ENCODE measurements at places on chromosomes 2 and 18. TPM values are rescaled to one million over a fixed set of nuclear protein-coding genes. Genes with fewer than 3 reads are reported as not detected.

Gene TSPYL6
- not detected for polyA plus RNA-seq

Gene TSGA10
- 0.42 TPM for polyA plus RNA-seq

Gene PDE11A
- 0.53 TPM for polyA plus RNA-seq

Gene EMILIN2
- polyA plus RNA-seq: 7.6 TPM

Gene G6PC2
- polyA plus RNA-seq: not detected

Gene TRIM43B
- not detected for polyA plus RNA-seq

Gene ANKRD30B
- 0.05 TPM for polyA plus RNA-seq

Gene ABCB11
- not detected for polyA plus RNA-seq

Gene LYPD1
- polyA plus RNA-seq: 9.2 TPM

Gene CGREF1
- 4.8 TPM for polyA plus RNA-seq

Gene DYNAP
- not detected for polyA plus RNA-seq

Gene SOCS6
- polyA plus RNA-seq: 28.7 TPM

Gene C1QL2
- not detected for polyA plus RNA-seq

Gene CDK15
- polyA plus RNA-seq: 11.4 TPM

Gene IL37
- polyA plus RNA-seq: not detected

Gene IL1R2
- not detected for polyA plus RNA-seq

Gene SERPINB10
- polyA plus RNA-seq: 0.85 TPM

Gene UGT1A6
- polyA plus RNA-seq: 0.11 TPM

Gene KIAA2012
- polyA plus RNA-seq: 0.13 TPM

Gene GEN1
- 7.6 TPM for polyA plus RNA-seq

Gene B3GNT2
- 12.0 TPM for polyA plus RNA-seq

Gene CYS1
- polyA plus RNA-seq: 2.5 TPM

Gene MAP3K19
- polyA plus RNA-seq: not detected

Gene IL1B
- polyA plus RNA-seq: 7.6 TPM

Gene SH2D6
- polyA plus RNA-seq: 0.18 TPM

Gene PLGLB1
- polyA plus RNA-seq: 0.26 TPM

Gene HNMT
- 7.7 TPM for polyA plus RNA-seq

Gene RNF152
- 6.5 TPM for polyA plus RNA-seq

Gene DNER
- polyA plus RNA-seq: 0.02 TPM

Gene FAM210A
- 9.9 TPM for polyA plus RNA-seq

Gene SNED1
- polyA plus RNA-seq: 1.8 TPM

Gene ACKR3
- polyA plus RNA-seq: 6.6 TPM

Gene RPRM
- not detected for polyA plus RNA-seq

Gene C2orf76
- polyA plus RNA-seq: 25.0 TPM

Gene POTEC
- not detected for polyA plus RNA-seq

Gene ASTL
- not detected for polyA plus RNA-seq

Gene SETBP1
- 2.6 TPM for polyA plus RNA-seq

Gene ARHGAP25
- polyA plus RNA-seq: not detected

Gene NXPH2
- polyA plus RNA-seq: not detected

Gene EMILIN1
- 43.4 TPM for polyA plus RNA-seq

Gene TTR
- not detected for polyA plus RNA-seq

Gene ABCB6
- polyA plus RNA-seq: 33.4 TPM

Gene MC5R
- polyA plus RNA-seq: not detected

Gene HOXD12
- polyA plus RNA-seq: not detected

Gene AGXT
- polyA plus RNA-seq: not detected

Gene CYP27A1
- polyA plus RNA-seq: 26.8 TPM

Gene REG3G
- not detected for polyA plus RNA-seq

Gene DSG1
- not detected for polyA plus RNA-seq

Gene CYP1B1
- polyA plus RNA-seq: 1.4 TPM

Gene CAD
- 26.6 TPM for polyA plus RNA-seq

Gene ID2
- polyA plus RNA-seq: 242 TPM

Gene FBXO41
- 1.9 TPM for polyA plus RNA-seq

Gene ANKRD29
- 4.7 TPM for polyA plus RNA-seq

Gene ACADL
- not detected for polyA plus RNA-seq

Gene DNAJC5G
- not detected for polyA plus RNA-seq

Gene FEV
- not detected for polyA plus RNA-seq

Gene GAL3ST2
- not detected for polyA plus RNA-seq

Gene TFCP2L1
- 0.05 TPM for polyA plus RNA-seq

Measured in BJ (cell line).